Sigmoid colon (tissue), 7 donors: ENCODE measurements at places on chromosomes 11 and 22.

- H3K4me1 ChIP-seq, result no peaks in the 10 kb centered on the region
- no peak overlapping the region for H3K4me3 ChIP-seq
- no peaks in the 10 kb centered on the region for H3K27me3 ChIP-seq
- no peak overlapping the region for H3K27ac ChIP-seq
Observed at GRCh38 chr11:5118893-5119292, 19.3 kb downstream of the OR52A5 start.

GRCh38 chr22:22168941-22169867, 75.4 kb upstream of the VPREB1 start:
- H3K4me3 ChIP-seq, result no peak overlapping the region
- DNase-seq, result no peak
- no peaks in the 10 kb centered on the region for H3K4me1 ChIP-seq
- H3K36me3 ChIP-seq, result no peaks in the 10 kb centered on the region
- H3K27me3 ChIP-seq, result no peaks in the 10 kb centered on the region

- H3K27me3 ChIP-seq, result no peaks in the 10 kb centered on the region
- H3K4me1 ChIP-seq, result no peaks in the 10 kb centered on the region
- no peak for DNase-seq
- no peak overlapping the region for H3K4me3 ChIP-seq
- no peak overlapping the region for H3K27ac ChIP-seq
- H3K36me3 ChIP-seq, result no peaks in the 10 kb centered on the region
Observed at GRCh38 chr11:90639461-90639993, 416.7 kb upstream of the CHORDC1 start.

- H3K4me1 ChIP-seq, result peaks cover 52% of the 10 kb centered on the region
- peak; percentile 66 for DNase-seq
- no peaks in the 10 kb centered on the region for H3K27me3 ChIP-seq
- H3K36me3 ChIP-seq, result no peaks in the 10 kb centered on the region
- H3K27ac ChIP-seq, result peak overlapping the region; percentile 57
- H3K4me3 ChIP-seq, result no peak overlapping the region
Observed at GRCh38 chr11:72836111-72836510, 21.9 kb downstream of the ATG16L2 start.
